ENCODE measurements at places on chromosomes 7 and 10.

DNA sequence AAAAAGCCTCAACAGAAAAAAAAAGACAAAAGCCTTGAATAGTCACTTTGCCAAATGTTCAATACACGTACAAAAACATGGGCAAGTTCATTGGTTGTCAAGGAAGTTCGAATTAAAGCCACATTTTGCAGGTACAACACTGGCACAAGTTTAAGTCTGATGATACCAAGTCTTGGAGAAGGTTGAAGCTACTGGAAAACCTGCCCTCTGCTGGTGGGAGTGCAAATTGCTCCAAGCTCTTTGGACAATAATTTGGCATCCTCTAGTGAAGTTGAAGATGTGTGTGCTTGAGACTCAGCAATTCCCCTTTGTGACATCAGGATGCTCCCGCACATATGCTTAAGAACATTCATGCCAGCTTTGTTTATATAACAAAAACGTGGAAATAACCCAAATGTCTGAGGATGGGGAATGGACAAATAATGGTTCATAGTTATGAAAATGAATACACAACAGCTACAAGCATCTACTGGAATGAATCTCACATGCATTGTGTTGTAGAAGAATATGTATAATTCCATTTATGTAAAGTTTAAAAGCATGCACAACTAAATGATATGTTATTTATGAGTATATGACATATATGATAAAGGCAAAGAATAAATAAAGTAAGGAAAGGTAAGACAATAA lies 120.0 kb upstream of the PLPP4 start:
- H3K27ac ChIP-seq: peak overlapping the region; percentile 67
- H3K4me3 ChIP-seq: no peak overlapping the region
- peaks cover 12% of the 10 kb centered on the region for H3K36me3 ChIP-seq
- no peaks in the 10 kb centered on the region for H3K27me3 ChIP-seq

- H3K36me3 ChIP-seq: no peaks in the 10 kb centered on the region
- H3K4me1 ChIP-seq: peaks cover 10% of the 10 kb centered on the region
- no peak overlapping the region for H3K27ac ChIP-seq
- peak; percentile 31 for DNase-seq
These were observed 53.0 kb upstream of the GTF2I start for GRCh38 chr7:74604326-74605020.

- H3K36me3 ChIP-seq: no peaks in the 10 kb centered on the region
- no peaks in the 10 kb centered on the region for H3K27me3 ChIP-seq
- no peak overlapping the region for H3K4me3 ChIP-seq
- no peak for DNase-seq
- no peaks in the 10 kb centered on the region for H3K4me1 ChIP-seq
- H3K27ac ChIP-seq: no peak overlapping the region
These were observed 40.7 kb downstream of the BTRC start for GRCh38 chr10:101394524-101395133.

DNA sequence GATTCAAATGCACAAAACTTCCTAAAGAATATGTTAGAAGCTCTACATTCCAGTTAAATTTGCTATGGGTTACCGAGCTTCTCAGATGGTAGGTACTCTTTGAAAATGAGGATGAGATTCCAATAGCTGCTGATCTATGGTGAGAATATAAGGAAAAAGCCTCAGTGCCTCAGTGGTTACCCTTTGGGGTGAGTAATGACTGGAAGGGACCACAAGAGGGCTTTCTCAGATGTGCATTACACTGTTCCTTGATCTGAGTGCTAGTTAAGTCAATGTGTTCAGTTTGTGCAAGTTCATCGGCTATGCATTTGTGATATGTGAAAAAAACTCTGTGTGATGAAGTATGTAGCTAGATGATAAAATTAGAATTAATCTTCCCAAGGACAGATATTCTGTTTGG lies 3.5 kb downstream of the NRCAM start:
- no peak overlapping the region for H3K27ac ChIP-seq
- no peaks in the 10 kb centered on the region for H3K36me3 ChIP-seq
- H3K27me3 ChIP-seq: no peaks in the 10 kb centered on the region
- DNase-seq: peak; percentile 71
- H3K4me1 ChIP-seq: peaks cover 16% of the 10 kb centered on the region

DNA sequence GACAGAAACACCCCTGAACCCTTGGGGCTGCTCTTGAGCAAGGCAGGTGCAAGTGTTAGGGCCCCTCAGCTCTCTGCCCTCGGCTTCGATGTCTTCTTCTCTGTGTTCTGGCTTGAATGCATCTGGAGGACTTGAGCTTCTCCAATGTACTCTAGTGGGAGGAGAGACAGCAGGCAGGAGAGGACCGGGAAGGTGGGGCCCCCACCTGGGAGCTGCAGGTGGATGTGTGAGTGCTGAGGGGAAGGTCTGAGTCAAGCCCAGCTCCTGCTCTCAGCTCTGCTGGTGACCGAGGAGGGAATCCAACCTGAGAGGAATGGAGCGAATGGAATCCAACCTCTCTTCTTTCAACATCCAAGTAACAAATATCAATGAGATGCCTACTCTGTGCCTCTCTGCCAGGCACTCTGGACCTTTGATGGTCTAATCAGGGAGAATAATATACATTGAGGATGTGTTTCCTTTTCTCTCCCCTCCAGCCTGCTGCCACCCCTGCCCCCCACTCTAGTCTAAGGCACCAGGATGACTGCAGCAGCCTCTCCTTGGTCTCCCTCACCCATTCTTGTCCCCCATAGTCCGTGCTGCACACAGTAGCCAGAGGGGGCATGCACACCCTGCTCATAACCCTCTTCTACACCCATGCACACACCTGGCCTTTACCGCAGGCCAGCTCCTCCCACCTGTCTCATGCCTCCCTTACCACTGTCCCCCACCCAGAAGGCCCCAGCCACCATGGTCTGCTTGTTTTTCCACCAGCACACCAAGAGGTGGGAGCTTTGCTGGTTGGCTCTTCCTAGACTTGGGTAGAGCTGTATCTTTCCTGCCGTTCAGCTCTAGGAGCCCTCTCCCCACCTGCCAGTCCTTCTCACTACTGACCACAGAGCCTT lies 13.6 kb downstream of the TBATA start:
- H3K27me3 ChIP-seq: no peaks in the 10 kb centered on the region
- no peak overlapping the region for H3K4me3 ChIP-seq
- H3K36me3 ChIP-seq: no peaks in the 10 kb centered on the region

DNA sequence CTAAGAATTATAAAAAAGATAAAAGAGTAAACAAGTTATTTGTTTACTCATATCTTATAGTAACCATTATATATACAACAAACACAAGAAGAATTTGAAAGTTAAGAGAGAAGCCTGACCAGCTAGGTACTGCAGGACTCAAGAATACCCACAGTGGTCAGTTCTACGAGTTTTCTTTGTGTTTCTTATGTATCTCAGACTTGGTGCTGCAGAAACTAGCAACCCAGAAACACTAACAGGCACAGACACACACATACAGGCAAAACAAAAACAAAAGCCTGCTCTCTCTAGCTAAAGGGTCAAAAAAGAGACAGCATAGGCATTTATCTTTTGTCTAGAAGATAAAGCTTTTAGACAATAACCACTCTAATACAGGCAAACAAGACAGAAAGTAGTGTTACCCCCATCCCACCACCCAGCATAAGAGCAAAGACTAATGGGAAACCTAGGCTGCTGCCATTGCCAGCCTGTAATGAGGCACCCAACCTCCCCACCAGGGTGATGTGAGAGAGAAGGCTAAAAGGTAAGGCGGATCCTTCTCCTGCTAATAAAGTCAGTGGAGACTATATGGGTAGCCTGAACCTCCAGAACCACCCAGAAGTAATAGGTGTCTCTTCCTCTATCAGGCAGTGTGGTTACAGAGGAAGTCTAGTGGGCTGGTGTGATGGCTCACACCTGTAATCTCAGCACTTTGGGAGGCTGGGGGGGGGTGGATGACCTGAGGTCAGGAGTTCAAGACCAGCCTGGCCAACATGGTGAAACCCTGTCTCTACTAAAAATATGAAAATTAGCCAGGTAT lies 113.9 kb downstream of the DNAJC1 start:
- H3K36me3 ChIP-seq: no peaks in the 10 kb centered on the region
- H3K4me3 ChIP-seq: no peak overlapping the region
- no peak for DNase-seq
- H3K4me1 ChIP-seq: no peaks in the 10 kb centered on the region

DNA sequence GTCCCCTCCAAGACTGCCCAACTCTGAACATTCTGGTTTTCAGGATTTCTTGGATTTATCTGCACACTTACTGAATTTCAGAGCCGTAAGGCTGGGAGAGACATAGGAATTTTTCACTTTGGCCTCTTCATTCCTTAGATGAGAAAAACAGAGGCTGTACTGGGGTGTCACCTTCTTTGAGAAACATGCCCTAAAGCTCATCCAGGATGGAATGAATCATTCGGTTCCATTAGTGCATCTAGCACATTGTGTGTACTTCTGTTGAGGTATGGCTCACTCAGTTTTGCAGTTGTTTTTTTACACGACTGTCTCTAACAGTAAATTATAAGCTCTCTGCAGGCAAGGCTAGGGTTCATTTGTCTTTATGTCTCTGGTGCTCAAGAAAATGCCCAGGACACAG lies 383.4 kb downstream of the GATA3 start:
- no peak overlapping the region for H3K27ac ChIP-seq
- no peaks in the 10 kb centered on the region for H3K36me3 ChIP-seq
- no peaks in the 10 kb centered on the region for H3K27me3 ChIP-seq
- H3K4me1 ChIP-seq: no peaks in the 10 kb centered on the region
- H3K4me3 ChIP-seq: no peak overlapping the region

DNA sequence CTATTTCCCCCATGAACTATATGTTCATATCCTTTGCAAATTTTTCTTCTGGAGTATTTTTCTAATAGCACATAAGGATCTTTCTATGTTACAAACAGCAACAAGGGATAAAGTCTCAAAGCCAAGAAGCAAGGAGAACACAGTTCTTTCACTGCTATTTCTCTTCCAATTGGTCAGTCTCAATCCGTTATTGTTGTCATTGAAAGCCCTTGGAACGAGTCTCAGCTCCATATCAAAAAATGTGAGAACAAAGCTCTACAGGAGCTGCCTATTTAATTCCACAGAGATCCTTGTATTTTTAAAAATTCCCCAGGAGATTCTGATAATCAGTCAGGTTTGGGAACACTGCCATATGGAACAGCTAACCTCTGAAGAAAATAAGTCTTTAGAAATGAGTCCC lies 15.7 kb downstream of the SLC35B4 start:
- H3K27me3 ChIP-seq: no peaks in the 10 kb centered on the region
- no peak for DNase-seq
- no peak overlapping the region for H3K27ac ChIP-seq
- H3K36me3 ChIP-seq: peaks cover 21% of the 10 kb centered on the region
- H3K4me3 ChIP-seq: no peak overlapping the region

DNA sequence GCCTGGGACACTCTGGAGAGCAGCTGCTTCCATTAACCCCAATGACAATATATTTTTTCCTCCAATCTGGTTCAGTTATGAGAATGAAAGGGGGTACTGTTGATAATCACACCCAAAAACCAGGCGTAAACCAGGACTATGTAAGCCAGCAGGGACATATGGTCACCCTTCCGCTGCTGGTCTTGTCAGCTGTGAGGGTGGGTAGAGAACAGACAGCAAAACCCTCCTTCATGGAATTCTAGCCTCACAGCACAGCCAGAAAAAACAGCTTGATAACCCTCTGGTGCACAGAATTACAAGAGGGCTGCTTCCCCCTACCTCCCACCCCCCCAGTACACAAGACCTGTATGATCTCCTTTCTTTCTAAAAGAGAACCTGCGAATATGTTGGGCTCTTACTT lies 368.8 kb upstream of the ZMIZ1 start:
- H3K4me1 ChIP-seq: no peaks in the 10 kb centered on the region
- DNase-seq: no peak
- no peak overlapping the region for H3K27ac ChIP-seq
- H3K4me3 ChIP-seq: no peak overlapping the region
- no peaks in the 10 kb centered on the region for H3K27me3 ChIP-seq

DNA sequence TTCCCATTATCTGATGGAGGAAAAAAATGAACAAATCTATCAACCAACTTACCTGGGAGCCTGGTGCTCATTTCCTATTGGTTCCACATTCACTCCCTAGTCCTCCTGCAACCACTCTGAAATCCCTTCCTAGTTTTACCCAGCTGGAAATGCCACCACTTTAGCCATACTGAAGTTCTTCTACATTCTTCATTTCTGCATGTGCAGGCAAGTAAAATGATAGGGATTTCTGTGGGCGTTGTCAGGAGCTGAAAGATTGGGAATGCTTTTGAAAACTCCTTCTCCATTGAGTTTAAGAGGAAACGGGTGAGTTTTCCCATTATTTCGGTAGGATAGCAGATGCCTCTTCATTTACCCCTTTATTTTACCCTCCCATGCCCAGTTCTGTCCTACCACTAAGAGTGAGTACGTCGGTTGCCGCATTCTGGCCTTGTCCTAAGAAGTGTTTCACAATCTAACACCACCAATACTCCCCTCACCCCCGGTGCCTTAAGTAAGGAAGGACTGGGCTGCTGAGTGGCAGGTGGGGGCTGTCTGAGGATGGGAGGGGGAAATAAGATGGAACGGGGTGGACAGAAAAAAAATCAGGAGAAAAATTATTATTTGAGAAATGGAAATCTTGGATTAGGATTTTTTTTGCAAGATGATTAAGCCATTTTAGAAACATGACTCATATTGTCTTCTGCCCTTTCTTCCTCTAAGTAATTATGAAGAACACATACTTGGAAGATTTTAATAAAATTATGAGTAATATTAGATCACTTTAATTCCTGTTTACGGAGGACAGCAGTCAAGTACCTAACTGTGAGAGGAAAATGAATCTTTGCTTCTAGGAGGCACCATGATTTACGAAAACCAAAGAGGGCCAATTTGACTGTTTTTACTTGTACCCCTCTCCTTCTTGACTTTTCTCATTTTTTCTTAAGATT lies 13.2 kb upstream of the TAS2R60 start:
- no peaks in the 10 kb centered on the region for H3K36me3 ChIP-seq
- no peak overlapping the region for H3K4me3 ChIP-seq
- no peak for DNase-seq
- no peaks in the 10 kb centered on the region for H3K27me3 ChIP-seq
- no peaks in the 10 kb centered on the region for H3K4me1 ChIP-seq
- H3K27ac ChIP-seq: no peak overlapping the region

- H3K27me3 ChIP-seq: no peaks in the 10 kb centered on the region
- H3K4me1 ChIP-seq: no peaks in the 10 kb centered on the region
- no peak overlapping the region for H3K4me3 ChIP-seq
- H3K27ac ChIP-seq: no peak overlapping the region
- peaks cover 18% of the 10 kb centered on the region for H3K36me3 ChIP-seq
- no peak for DNase-seq
These were observed 10.0 kb downstream of the KLF6 start for GRCh38 chr10:3774814-3775695.

DNA sequence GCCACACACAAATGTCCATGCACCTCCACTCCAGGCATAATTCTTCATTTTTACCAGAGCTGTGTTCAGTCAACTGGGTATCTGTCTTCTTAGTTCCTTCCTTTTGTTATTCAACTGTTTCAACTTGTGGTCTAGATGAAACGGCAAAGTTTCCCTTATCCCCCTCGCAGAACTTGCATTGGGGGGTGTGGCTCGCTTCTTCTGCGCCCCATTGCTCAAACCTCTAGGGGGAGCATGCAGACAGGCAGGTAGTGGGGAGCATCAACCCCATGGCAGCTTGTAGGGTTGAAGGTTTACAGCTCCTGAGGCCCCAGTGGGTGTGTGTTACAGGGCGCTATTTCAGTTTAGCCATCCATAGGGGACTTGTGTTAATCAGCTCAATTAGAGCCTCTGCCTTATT lies 38.3 kb upstream of the COBL start:
- no peaks in the 10 kb centered on the region for H3K27me3 ChIP-seq
- DNase-seq: peak; percentile 68
- no peak overlapping the region for H3K4me3 ChIP-seq
- no peaks in the 10 kb centered on the region for H3K36me3 ChIP-seq
